ENCODE measurements at places on chromosomes 7 and 10. TPM values are rescaled to one million over a fixed set of nuclear protein-coding genes. Genes with fewer than 3 reads are reported as not detected.

- no peaks in the 10 kb centered on the region for H3K4me1 ChIP-seq
- no peak for DNase-seq
- no peaks in the 10 kb centered on the region for H3K36me3 ChIP-seq
- no peaks in the 10 kb centered on the region for H3K27me3 ChIP-seq
Measured at GRCh38 chr7:150851492-150852370, 586 bp upstream of the AOC1 start.

ERVW-1 gene
- total RNA-seq = not detected

- H3K27me3 ChIP-seq = no peaks in the 10 kb centered on the region
- H3K4me1 ChIP-seq = peaks cover 14% of the 10 kb centered on the region
- no peak overlapping the region for H3K27ac ChIP-seq
- H3K4me3 ChIP-seq = no peak overlapping the region
- no peaks in the 10 kb centered on the region for H3K36me3 ChIP-seq
Measured at GRCh38 chr10:103856797-103857170, 1.4 kb upstream of the SH3PXD2A start.

DNA sequence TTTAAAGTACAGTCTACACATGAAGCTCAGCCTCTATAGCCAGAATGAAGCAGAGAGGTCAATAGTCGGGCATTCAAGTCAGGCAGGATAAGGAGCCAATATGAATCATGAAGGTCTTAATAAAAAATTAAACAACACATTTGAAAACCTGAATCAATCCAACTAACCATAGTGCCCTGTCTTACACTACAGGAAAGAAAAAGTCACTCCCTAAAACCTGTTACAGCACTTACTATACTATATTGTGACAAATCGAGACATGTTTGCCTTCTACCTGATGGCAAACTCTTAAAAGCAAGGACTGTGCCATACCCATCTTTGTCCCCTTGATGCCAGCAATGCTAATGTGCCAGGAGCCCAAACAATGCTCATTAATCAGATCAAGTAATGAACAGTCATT is 117.6 kb downstream of the HTR7 start:
- H3K27me3 ChIP-seq = no peaks in the 10 kb centered on the region
- H3K4me1 ChIP-seq = no peaks in the 10 kb centered on the region
- H3K4me3 ChIP-seq = no peak overlapping the region

DNA sequence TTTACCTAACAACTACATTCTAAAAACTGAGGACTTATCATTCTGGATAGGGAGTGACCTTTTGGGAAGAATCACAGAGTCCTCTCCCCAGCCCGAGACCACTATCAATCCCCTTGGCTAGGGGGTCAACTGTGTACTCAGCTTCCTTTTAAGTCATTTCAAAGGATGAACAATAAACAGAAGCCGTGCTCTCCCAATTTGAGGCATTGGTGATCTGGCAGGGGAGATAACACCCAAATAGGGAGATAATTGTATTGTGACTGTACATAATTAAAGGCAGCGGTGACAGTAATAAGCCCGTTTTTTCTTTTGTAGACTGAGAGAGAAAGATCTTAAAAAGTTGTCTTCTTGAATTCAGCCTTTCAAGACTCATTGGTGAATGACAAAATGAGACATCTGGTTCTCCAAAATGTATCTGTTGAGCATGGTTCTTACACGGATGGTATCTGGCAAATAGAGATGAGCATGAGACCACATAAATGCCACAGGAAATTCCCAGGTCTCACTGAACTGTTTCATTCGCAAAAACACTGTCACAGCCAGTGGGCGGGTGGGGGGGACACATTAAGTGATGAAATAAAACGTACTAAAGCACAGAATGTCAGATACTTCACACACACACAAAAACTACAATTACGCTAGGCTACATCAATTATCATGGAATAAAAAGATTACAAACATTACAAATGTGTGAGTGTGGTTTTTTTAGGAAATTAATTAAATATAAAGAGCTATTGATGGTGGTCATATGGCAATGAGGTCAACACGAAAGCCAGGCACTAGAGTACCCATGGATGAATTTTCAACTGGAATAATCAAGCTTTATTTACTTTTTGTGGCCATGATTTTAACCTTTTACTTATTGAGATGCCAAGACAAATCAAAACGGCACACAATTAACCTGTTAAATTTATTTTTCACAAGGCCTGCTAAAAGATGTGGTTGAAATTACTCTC is 108.4 kb downstream of the HIPK2 start:
- no peaks in the 10 kb centered on the region for H3K4me1 ChIP-seq
- H3K27ac ChIP-seq = no peak overlapping the region
- no peak for DNase-seq
- no peaks in the 10 kb centered on the region for H3K27me3 ChIP-seq
- H3K36me3 ChIP-seq = no peaks in the 10 kb centered on the region

- H3K27me3 ChIP-seq = no peaks in the 10 kb centered on the region
- no peaks in the 10 kb centered on the region for H3K4me1 ChIP-seq
- no peak overlapping the region for H3K27ac ChIP-seq
- no peak overlapping the region for H3K4me3 ChIP-seq
Measured at GRCh38 chr7:28124413-28124812, 56.2 kb downstream of the JAZF1 start.

DNA sequence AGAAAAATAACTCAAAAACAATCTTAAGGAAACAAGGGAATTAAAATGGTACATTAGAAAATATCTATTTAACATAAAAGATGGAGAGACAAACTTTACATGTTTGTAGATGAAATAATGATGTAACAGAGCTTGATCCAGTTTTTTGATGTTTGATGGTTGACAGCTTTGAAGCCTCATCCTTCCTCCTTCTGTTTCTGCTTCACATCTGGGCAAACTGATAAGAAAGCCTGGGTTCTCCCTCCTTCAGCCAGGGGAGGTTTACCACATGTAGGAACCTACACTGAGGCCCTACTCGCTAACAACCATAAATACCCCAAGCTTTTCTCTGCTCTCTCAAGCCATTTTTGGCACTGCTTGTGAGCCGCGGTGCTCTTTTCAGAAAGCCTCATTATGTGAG is 82.8 kb upstream of the ZNF32 start:
- no peak overlapping the region for H3K4me3 ChIP-seq
- H3K4me1 ChIP-seq = no peaks in the 10 kb centered on the region
- H3K27ac ChIP-seq = no peak overlapping the region
- DNase-seq = no peak
- no peaks in the 10 kb centered on the region for H3K27me3 ChIP-seq
- no peaks in the 10 kb centered on the region for H3K36me3 ChIP-seq

GRCh38 chr10:73881221-73881919 is 7.0 kb upstream of the CAMK2G start:
- H3K27ac ChIP-seq = no peak overlapping the region
- H3K4me1 ChIP-seq = no peaks in the 10 kb centered on the region
- no peaks in the 10 kb centered on the region for H3K36me3 ChIP-seq
- H3K4me3 ChIP-seq = no peak overlapping the region
- DNase-seq = no peak
- H3K27me3 ChIP-seq = no peaks in the 10 kb centered on the region

DNA sequence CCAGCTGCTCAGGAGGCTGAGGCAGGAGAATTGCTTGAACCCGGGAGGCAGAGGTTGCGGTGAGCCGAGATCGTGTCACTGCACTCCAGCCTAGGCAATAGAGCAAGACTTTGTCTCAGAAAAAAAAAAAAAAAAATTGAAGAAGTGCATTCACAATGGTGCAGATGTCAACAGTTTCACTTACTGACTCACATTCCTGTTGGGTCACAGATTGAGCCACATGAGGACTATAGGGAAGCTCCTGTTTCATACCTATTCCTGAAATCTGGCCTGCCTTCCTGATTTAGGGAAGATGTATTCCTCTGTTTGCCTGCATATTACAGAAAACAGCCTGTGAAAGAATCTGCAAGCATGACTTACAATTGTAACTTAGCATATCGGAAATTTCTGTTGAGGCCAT is 78.2 kb downstream of the AKR1C4 start:
- H3K4me3 ChIP-seq = no peak overlapping the region
- no peaks in the 10 kb centered on the region for H3K4me1 ChIP-seq
- no peaks in the 10 kb centered on the region for H3K36me3 ChIP-seq
- no peak overlapping the region for H3K27ac ChIP-seq
- H3K27me3 ChIP-seq = no peaks in the 10 kb centered on the region
- no peak for DNase-seq

DNA sequence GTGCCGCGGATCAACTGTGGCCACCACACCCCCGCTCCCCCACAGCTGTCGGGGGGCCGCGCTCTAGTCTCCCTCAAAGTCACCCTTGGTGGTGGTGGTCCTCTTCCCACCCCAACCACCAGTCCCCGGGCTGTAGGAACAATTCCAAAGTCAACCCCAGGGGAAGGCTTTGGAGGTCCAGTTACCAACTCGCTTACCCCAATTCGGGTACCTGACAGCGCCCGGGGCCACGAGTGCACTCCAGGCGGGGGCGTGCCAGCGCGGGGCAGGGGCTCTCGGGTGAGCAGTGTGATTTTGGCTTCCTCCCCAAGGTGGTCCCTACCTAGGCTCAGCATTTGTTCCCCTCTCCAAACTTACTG is 584 bp upstream of the ZMIZ1 start:
- H3K4me1 ChIP-seq = peaks cover 13% of the 10 kb centered on the region
- DNase-seq = peak; percentile 54
- H3K27ac ChIP-seq = peak overlapping the region; percentile 78
- H3K4me3 ChIP-seq = no peak overlapping the region

DNA sequence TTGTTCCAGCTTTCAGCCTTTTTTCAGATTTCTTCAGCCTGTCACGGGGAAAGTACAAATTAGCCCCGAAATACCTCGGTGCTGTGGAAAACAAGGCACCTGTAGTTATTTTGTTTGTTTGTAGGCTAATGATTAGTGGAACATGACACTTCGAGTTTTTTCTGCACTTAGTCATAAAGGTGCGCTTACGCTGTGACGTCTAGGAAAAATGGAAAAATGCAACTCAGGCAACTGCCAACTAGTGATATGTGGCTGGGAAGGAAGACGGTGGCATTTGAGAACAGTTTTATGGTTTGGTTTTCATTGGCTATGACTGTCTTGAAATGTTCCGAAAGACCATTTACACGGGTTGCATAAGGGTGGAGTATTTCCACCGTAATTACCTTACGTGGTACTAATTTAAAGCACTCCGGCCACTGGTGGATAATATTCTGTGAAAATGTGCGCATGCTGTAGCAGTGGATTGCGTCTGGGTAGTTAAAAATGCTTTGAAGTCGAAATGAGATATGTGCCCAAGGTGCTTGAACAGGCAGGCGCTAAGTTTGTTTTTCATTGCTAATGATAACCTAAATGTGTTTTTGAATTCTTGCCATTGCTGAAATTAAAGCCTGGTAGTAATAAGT is 94.5 kb upstream of the CELF2 start:
- no peak overlapping the region for H3K4me3 ChIP-seq
- DNase-seq = no peak
- H3K4me1 ChIP-seq = no peaks in the 10 kb centered on the region
- H3K27ac ChIP-seq = no peak overlapping the region
- no peaks in the 10 kb centered on the region for H3K36me3 ChIP-seq
- no peaks in the 10 kb centered on the region for H3K27me3 ChIP-seq

EBLN1 gene
- not detected for total RNA-seq

- H3K4me1 ChIP-seq = no peaks in the 10 kb centered on the region
- H3K27me3 ChIP-seq = no peaks in the 10 kb centered on the region
- no peak overlapping the region for H3K27ac ChIP-seq
- DNase-seq = no peak
- no peak overlapping the region for H3K4me3 ChIP-seq
Measured at GRCh38 chr7:77188731-77189437, 10.7 kb downstream of the FGL2 start.

- no peaks in the 10 kb centered on the region for H3K36me3 ChIP-seq
- no peak overlapping the region for H3K4me3 ChIP-seq
- no peak overlapping the region for H3K27ac ChIP-seq
- H3K4me1 ChIP-seq = no peaks in the 10 kb centered on the region
Measured at GRCh38 chr7:38105874-38106483, 72.1 kb upstream of the STARD3NL start.

DNA sequence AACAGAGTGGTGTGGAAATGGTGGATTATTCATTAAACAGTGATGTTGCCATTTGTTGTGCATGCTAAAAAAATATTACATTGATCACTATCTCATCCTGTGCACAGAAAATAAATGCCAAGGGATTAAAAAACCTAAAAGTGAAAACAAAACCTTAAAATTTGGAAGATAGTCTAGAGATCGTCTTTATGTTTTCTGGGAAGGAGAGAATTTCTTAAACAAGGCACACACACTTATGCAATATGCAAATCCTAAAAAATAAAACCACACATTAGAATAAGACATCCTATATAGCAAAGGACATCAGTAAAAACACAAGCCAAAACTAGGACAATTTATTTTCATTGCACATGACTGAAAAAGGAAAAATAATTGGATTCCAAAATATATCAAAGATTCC is 54.5 kb downstream of the MACC1 start:
- no peaks in the 10 kb centered on the region for H3K27me3 ChIP-seq
- H3K27ac ChIP-seq = no peak overlapping the region
- DNase-seq = no peak
- no peaks in the 10 kb centered on the region for H3K36me3 ChIP-seq

DNA sequence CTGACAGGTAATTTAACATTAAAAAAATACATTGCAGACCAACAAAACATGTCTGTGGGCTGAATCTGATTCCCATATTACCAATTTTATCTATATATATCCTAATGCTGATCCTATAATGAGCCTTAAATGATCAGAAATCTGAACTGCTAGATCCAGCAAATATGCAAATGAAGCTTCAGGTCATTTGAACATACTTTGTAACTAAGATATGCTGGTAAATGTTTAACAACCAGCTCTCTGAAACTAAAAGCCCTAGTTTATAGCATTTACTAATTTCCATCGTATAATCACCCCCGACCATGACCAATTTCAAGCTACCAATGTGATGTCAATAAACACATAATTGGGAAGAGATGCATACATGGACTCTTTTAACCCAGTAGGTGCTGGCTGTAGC is 42.1 kb downstream of the PANK1 start:
- H3K27me3 ChIP-seq = no peaks in the 10 kb centered on the region
- no peaks in the 10 kb centered on the region for H3K4me1 ChIP-seq
- H3K4me3 ChIP-seq = no peak overlapping the region
- peaks cover 9% of the 10 kb centered on the region for H3K36me3 ChIP-seq
- no peak for DNase-seq

DNA sequence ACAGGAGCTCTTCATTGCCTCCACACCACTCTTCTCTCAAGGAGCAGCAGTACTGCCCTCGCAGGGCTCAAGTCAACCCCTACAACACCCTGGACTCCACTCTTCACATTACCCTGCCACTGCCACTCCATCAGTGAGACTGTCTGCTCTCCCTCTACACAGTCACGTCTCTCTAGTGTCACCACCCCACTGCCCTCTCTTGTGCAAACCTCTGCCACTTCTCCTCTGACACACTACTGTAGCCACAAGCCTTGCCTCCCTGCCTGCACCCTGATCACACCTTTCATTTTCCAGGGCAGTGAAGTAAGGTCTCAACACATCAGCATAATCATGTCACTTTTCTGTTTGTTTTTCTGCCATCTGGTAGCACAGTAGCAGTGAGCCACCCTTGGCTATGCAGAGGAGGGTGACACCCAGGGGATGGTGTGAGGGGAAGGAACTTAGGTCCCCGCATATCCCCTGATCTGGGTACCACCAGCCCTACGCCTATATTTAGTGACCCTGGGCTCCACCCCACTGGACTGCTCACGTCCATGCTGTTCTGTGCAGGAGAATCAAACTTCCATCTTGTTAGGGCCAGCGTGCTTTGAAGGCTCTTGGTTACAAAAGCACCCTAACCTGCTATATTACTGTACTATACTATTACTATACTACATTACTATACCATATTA is 1.6 kb downstream of the C10orf143 start:
- no peak overlapping the region for H3K27ac ChIP-seq
- H3K4me3 ChIP-seq = peak overlapping the region; percentile 98
- no peaks in the 10 kb centered on the region for H3K27me3 ChIP-seq
- H3K36me3 ChIP-seq = no peaks in the 10 kb centered on the region
- peaks cover 13% of the 10 kb centered on the region for H3K4me1 ChIP-seq

Measured in kidney (tissue), 22 donors.